Stimulated activated CD8-positive, alpha-beta memory T cell treated with anti-CD3 and anti-CD28 coated beads, Interleukin-4, amount 100 ng/mL, for 1 hour (primary cell): ENCODE measurements at places on chromosomes 7 and 10.

DNA sequence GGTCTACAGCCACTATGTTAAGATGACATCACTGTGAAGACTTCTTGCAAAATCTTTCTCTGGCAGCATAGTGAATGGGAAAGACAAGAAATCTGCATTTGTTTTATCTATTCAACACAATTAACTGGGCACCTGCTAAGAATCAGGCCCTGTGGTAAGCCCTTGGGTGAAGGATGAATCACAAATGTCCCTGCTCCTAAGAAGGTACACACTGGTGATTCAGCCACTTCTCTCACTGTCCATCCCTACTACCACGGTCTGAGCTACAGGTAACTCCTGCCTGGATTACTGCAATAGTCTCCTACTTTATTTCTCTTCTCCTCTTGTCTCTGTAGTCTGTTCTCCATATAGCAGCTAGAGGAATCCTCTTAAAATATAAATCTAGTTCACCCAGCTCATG lies 116.1 kb downstream of the HIBADH start:
- DNase-seq, result no peak

GRCh38 chr10:43796781-43797180 lies 148.1 kb upstream of the ZNF32 start:
- no peak for DNase-seq

GRCh38 chr10:70910486-70911341 lies 22.3 kb upstream of the PCBD1 start:
- no peak for DNase-seq

GRCh38 chr10:35215107-35215506 lies 88.5 kb downstream of the CREM start:
- no peak for DNase-seq

GRCh38 chr7:148367731-148368475 lies 222.7 kb upstream of the C7orf33 start:
- DNase-seq, result no peak

GRCh38 chr10:86058964-86059363 lies 307.6 kb downstream of the GRID1 start:
- no peak for DNase-seq

DNA sequence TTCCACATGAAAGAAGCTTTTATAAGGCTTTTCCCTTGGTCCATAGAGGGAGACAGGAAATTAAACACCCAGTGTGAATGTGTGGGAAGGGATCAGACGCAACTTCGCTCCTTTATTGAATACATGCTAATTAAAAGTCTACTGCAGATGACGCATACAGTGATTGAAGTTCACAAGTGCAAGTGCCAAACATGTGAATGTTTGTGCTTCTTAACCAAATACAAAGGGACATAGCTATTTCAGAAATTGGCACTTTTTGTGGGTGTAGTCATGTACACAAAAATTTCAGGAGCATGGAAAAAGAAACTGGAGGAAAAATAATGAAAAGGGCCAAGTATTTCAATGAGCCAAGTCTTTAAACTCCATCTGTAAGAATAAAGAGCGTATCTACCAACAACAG lies 283.7 kb downstream of the SKAP2 start:
- no peak for DNase-seq

DNA sequence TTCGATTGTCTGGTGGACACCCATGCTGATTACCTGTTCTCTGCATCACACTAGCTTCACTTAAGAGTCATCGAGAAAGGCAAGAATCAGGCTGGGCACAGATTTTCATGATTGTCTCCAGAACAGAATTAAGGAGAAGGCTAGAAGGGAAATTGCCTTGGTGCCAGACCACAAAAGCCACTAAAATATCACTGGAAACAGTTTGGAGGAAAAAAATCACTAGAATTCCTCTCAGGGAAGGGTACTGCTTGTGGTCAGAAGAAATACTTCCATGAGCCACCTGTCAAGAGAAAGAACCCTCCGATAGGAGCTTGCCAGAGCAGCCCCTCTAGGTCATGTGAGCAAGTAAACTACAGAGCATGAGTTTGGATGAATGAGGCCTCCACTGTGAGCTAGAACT lies 269.3 kb upstream of the TEX47 start:
- DNase-seq, result no peak

DNA sequence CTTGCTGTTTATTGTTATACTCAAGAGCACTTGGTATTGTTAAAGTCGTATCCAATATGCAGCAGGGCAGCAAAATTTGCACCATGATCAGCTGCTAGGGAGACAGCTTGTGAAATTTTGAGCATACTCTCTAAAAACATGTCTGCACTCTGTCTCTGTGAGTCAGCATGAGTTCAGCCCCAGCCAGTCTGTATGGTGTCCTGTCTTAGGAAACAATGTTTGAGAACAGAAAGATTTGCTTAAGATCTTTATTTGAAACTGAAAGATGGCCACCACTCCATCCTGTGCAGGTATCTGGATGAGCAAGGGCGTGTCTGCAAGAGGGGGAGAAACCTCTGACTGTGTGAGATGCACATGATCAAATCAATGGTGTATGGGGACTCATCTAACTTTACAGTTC lies 97.1 kb downstream of the GNAI1 start:
- no peak for DNase-seq

DNA sequence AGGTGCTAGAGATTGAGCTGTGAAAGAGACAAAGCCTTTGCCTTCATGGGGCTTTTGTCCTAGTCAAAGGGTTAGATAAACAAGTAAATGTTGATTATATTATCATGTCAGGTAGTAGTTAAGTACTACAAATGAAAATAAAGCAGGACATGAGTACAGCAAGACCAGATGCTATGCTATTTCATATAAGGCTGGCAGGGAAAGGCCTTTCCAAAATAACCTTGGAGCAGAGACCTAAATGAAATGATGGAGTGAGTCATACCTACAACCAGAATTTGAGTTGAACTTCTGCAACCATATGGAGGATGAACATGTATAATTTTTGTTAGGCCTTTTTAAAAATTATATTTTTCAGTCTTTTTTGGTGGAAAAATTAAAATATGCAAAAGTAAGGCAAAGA lies 23.6 kb upstream of the SEMA4G start:
- DNase-seq, result no peak

DNA sequence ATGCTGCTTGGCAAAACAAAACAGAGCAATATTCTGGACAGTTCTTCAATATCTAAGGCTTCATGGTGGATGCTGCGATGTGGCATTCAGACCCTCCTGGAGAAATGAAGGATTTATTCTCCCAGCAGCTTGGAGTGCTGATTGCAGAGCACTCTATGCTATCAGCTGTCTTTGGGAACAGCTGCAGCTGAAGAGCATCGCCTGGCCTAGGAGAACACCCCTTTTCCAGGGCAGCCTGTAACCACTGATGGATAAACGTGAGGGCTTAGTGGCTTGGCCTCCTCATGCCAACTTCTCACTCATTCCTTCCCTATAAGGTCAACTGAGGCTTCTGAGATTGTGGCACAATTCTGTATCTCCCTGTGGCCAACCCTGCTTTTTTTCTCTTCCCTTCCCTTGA lies 638.1 kb upstream of the CNTNAP2 start:
- no peak for DNase-seq

- DNase-seq, result no peak
Observed at GRCh38 chr7:138352570-138353461, 107.2 kb upstream of the TRIM24 start.

DNA sequence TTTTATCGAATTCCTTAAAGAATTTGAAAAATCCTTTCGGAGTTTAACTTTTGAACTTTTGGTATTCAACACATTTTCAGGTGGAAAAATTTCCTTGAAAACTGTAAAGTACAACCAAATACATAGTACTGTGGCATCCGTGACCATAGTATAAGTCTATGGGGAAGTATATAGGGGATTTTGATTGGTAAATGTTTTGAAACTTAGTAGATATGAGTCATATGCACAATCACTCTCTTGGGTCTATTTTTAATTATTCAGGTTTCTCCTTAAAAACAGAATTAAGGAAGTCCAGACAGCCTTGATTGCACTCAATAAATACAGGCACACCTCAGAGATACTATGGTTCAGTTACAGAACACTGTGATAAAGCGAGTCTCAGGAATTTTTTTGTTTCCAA lies 64.2 kb downstream of the AVL9 start:
- no peak for DNase-seq

DNA sequence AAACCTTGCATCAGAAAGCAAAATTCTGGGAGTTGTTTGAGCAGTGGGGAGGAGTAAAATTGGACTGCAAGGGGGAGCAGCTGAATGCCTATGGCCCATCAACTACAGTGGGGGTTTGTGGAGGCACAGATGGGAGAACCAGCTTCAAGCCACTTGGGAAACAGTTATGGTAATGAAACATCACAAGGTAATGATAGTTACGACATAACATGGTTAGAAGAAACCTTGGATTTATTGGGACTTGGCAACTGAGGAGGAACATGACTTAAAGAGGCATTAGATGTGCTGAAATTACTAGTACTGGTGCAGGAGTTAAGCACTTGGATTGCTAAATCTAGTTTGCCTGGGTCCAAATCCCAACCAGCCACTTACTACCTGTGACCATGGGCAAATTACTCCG lies 868.4 kb downstream of the KCNMA1 start:
- DNase-seq, result no peak

DNA sequence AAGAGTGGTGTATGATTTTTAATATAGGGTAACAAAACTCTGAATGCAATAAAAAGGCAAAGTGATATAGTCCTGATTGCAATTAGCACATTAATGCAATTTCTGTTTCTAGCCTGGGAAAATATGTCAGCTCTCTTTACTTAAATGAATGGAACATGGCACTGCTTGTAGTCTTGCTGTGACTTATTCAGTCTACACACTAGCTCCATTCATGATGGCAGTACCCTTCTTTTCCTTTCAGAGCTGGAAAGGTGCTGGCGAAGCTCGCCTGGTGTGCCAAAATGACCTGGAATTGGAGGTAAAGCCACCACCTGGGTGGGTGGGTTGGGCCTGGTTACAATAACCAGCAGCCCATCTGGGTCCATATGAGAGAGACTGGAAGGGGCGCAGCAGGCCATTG lies 85.3 kb downstream of the ZNF365 start:
- no peak for DNase-seq

- DNase-seq, result no peak
Observed at GRCh38 chr7:15376600-15376999, 185.2 kb downstream of the AGMO start.
